ENCODE measurements at places on chromosomes 13 and 19.

- DNase-seq, result no peak
Measured at GRCh38 chr13:38863536-38863935, 127.1 kb downstream of the STOML3 start.

DNA sequence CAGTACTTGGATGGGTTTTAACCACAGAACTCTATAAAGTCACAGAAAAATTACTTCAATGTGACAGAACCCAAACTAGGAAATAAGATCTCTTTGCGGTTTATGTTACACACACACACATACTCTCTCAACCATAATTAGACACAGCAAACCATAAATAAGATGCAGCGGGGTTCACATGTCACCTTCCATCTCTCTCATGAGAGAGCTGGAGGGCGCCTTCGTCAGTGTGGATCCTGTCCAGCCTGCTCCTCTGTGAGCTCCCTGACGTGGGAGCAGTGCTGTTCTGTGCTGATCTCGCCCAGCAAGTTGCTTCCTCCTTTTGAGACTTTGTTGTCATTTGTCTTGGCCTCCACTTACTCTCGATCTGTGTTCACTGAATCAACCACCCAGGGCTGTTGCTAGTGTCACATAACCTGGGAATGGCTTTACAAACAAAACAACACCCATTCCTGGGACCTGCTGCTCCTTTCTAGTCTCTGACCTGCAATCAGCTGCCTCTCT is 204.9 kb upstream of the KL start:
- peak; percentile 17 for DNase-seq

GRCh38 chr13:36921631-36922301 is 1.7 kb upstream of the SMAD9 start:
- DNase-seq, result no peak

GRCh38 chr19:11264452-11265176 is 2.3 kb upstream of the DOCK6 start:
- no peak for DNase-seq

- DNase-seq, result no peak
Measured at GRCh38 chr19:40387155-40387554, 2.8 kb downstream of the HIPK4 start.

DNA sequence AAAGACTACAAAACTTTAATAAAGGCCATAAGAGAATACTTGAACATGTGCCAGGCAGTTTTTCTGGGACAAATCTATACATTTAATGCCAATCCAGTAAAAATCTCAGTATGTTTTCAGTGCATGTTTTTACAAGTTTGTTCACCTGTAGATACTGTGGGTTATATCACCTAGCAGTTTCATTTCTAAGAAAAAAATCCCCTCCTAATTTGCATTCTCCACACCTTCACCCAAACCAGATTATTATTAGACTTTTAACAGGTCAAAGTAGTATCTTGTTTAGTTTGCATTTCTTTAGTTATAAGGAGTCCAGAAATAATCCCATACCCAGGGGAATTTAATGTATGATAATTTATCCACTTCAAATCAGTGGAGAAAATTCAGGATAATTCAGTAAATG is 17.0 kb upstream of the LPAR6 start:
- DNase-seq, result no peak

- DNase-seq, result no peak
Measured at GRCh38 chr13:54884682-54885081, 1856.1 kb downstream of the OLFM4 start.

DNA sequence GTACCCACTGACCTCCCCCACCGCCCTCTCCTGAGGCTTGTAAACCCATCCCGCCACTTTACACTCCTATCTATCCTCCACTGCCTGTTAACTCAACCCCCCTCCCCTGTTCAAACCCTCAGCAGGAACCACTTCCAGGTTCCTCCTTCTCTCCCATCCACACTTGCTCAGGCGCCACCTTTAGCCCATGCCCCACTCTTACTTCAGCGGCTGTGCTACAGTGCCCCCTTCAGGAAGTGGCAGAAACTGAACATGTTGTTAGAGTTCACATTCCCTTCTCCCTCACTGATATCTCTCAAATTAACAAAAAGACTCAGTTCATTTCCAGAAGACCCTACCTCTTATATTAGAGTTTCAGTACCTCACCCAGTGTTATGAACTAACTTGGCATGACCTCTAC is 49.4 kb downstream of the ZNF91 start:
- DNase-seq, result no peak

DNA sequence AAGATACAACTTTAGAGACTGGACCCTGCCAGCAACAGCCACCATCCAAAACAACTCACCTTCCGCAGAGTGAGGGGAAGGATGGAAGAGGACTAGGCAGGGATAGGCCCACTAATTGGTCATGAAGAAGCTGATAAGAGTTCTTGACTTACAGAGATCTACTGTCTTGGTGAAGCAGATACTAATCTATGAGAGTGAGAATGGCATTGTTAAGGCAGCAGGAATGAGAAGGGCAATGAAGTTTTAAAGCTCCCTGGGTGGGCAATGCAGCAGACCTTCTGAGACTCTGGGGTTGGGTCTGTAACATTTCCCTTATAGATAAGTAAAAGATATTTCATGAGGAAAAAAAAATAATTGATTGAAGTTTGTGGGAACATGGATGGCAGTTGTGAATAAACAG is 63.7 kb downstream of the KLF12 start:
- DNase-seq, result no peak

DNA sequence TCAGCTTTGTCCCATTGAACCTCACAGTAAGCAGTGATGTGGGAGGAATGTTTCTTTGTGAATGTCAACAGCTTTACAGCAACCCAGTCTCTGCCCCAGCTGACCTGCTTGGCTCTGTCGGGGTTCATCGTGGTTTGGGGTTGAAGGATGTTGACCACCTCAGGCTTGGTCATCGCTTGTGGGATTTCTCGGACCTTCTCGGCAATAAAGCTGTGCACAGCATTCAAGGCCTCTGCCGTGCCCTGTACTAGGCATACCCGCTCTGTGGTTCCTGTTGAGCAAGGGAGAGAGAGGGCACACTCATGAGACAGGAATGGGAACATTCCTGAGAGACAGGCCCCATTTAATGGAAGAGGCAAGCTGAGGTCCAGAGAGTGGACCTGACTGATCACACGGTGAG is 20.0 kb downstream of the NOVA2 start:
- no peak for DNase-seq

- no peak for DNase-seq
Measured at GRCh38 chr19:11457115-11457514, 21.7 kb downstream of the PRKCSH start.

- no peak for DNase-seq
Measured at GRCh38 chr13:62040806-62041205, 625.2 kb upstream of the PCDH20 start.
